SHP77 (cell line): ENCODE measurements at places on chromosomes 6 and 20.

DNA sequence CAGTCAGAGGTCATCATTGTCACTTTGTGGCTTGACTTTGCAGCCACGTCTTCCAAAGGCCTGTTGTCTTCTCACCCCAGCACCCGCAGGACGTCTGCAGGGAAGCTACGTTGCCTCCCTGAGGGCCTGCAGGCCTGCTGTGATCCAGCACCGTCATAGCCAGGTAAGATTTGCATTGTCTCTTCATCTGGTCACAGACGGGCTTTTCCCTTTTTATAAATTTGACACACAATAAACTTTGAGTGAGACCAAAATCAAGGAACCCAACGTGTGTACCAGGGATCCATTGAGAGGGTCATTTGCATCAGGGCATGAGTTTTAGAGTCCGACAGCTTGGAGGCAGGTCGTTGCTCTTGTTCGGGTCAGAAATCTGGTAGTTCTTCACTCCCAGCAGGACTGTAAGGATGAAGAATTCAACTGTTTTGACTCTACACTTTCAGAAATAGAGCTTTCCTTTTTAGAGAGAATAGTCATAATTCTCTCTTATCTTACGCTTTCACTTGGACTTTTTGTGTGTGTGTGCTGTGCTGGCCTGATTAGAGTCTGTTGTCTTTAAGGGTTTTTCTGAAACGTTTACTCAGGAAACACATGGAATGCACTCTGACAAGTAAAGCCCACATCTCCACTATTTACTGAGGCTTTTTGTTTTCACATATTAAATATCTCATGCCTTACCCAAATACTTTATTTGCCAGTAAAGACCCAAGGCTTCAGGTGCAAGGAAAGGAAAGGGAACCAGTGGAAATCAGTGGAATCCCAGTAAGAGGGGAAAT is 177.2 kb upstream of the TAB2 start:
- no peak for DNase-seq

DNA sequence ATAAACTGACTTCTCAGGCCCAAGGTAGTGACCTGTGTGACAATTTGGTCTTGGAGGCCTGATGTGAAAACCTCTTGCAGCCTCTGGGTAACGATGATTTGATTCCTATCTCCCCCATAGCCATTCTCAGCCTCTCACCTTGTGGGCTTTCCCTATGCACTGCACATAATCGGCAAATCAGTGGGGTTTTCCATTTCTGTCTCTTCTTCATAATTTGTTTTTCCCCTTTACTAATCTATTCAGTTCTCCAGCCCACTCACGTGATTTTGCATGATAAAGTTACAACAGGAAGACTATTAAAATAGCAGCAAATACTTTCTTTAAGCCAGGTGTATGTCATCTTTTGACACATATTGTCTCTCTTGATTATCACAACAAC is 893.7 kb downstream of the TFAP2A start:
- DNase-seq = no peak

DNA sequence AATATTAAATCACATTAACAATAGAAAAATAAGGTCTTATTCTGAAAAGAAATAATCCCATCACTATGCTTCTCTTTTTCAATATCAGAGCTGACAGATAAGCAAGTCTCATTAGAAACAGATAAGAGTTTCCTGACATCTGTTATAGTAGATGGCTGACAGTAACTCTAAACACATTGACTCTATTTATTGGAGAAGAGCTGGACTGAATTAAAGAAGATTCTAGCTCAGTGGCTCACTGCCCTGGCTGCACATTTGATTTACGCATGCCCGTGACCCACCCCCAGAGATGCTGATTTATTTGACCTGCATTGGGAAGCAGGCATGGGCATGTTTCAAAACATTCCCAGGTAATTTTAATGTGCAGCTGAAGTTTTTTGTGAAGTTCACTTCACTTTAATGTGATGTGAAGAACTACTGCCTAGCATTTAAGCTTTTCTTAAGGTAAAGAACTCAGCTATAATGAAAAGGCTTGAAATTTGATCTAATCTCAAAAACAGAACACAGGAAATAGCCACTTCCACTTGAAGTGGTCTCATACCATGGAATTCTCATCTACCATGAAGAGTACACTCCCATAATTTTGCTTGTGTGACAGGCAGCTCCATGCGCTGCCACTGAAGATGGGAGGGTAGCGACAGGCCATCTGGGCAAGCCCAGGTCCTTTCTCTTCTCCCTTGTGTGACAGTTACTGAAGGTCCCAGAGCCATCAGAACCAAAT is 162.3 kb downstream of the TPBG start:
- peak; percentile 50 for DNase-seq

DNA sequence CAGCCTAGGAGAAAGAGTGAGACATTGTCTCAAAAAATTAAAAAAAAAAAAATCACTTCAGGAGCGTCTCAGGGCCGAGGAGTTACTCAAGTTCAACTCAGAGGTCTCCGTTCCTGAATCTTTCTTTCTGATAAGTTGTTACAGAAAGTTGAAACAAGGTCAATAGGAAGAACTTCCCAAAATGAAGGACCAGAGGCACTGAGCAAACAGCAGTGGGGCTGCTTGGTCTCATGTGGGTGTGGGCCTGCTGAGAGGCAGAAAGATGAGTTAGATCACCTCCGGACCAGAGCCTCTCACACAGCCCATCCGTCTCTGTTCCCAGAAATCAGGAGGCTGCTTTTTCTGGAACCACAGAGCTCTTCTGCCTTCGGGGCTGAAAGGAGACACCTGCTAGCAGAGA is 12.4 kb downstream of the MDGA1 start:
- no peak for DNase-seq

DNA sequence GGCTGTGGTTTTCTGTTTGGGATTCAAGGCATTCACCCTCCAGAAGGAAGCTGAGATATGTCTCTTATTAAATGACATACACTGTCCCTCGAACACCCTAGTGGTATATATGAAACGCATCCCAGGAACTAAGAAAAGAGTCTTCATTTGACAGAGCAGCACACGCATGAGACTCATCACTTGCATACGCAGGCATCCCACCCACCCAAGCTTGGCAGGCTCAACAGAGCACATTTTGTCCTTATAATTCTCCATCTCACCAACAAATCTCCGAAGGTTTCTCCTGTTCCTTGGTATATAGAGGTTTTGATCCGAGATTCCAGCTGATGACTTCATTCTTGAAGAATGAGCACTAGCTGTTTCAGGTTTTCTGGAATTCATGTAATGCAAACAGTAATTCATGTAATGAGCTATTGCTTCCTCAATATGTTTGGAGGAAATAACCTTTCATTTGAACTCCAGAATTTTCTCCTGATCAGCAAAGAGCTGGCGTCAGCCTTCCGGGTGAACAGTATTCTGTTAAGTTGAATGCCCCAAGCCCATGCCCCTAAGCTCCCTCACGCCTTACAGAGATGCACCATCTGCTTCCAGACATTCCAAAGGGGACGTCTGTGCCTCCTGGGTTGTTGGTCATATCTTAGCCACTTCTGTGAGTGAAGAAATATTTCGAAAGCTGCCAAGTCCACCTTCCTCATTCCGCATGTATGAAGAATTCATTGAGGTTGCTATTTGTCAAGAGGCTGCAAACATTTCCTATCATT is 66.0 kb upstream of the CDH4 start:
- DNase-seq = no peak

DNA sequence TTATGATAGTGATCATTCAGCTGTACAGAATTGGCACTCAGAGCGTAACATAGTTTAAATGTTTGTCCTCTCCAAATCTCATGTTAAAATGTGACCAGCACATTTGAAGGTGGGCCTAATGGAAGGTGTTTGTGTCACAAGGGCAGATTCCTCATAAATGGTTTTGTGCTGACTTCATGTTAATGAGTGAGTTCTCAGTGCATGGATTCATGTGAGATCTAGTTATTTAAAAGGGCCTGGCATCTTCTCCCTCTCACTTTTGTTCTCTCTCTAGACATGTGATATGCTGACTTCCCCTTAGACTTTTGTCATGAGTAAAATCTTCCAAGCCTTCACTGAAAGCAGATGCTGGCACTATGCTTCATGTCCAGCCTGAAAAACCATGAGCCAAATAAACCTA is 452.4 kb upstream of the PTCHD4 start:
- DNase-seq = no peak

GRCh38 chr20:2006452-2007361 is 12.8 kb upstream of the PDYN start:
- peak; percentile 24 for DNase-seq

DNA sequence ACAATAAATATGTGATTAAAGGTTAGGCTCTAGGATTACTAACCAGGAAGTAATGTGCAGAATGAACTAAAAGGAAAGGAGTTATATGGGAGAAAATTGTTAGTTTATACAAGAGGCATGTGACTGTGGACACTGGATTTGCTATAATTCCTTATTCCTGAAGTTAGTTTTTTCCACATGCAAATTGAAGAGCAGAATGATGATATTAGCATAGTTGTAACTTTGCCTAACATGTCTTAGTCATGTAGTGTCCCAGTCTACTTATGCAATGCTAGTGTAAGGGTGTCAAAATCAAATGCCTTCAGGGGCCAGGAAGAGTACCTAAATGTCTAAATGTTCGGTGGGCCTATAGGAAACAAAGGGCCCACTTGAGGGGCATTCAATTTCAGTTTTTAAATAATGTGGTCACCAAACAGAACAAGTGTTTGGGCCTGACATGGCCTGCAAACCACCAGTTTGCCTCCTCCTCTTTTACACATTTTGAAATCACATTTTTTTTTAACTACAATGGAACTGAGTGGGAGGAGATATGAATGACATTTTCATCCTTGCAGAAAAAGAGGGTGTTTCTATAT is 28.0 kb upstream of the CEP85L start:
- DNase-seq = no peak

DNA sequence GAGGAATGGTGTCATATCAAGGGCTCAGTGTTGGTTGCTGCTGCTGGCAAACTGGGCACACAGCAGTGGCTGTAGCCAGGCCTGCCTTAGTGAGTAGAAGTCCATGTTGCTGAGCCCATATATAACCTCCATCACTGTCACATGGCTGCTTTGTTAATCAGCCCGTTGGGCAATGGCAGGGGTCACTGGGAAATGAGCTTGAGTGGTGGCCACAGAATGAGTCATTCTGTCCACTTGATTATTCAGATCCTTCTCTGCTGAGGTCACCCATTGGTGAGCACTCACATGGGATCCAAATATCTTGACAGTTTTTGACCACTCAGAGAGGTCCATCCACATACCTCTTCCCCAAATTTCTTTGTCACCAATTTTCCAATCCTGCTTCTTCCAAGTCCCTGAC is 898.9 kb upstream of the EYS start:
- DNase-seq = no peak

- no peak for DNase-seq
Measured at GRCh38 chr6:161068321-161068741, 76.8 kb downstream of the MAP3K4 start.

GRCh38 chr20:33569802-33570391 is 80.0 kb downstream of the CBFA2T2 start:
- no peak for DNase-seq

DNA sequence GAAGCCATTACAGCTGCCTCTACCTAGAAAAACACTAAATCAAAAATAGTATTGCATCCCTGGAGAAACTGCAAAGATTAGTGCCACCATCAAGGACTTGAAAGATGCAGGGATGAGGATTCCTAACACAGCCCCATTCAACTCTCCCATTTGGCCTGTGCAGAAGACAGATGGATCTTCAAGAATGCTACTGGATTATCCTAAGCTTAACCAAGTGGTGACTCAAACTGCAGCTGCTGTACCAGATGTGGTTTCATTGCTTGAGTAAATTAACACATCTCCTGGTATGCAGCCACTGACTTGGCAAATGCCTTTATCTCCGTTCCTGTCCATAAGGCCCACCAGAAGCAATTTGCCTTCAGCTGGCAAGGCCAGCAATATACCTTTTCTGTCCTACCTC is 117.4 kb downstream of the TBC1D32 start:
- DNase-seq = no peak

DNA sequence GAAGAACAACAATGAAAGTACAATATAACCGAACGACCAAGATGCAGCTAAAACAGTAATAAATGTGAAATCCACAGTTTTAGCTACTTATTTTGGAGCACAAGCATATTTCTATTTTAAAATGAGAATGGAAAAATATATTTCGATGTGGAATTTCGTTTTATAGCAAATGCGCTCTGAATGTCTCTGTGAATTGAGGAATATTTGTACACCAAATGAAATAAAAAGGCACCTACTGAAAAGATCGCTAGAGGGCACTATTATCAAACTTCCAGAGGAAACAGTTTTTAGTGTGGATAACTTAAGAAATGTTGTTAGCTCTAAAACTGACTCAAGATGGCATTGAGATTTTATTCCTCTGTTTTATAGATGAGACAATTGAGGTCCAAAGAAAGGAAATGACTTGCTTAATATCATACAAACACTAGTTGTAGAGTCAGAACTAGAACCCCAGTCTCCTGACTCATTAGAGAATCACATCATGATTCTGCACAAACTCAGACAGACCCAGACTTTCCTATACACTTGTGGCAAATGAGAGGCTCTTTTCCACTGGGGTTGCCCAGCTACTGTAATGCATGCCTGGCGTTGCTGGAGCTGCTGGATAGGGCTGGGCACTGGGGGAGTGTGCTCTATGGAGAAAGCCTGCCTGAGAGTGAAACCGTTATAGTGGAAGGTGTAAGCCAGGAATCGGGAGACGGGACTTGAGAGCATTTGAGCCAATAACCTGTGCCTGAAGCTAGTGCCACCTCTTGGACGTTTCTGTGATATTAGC is 51.9 kb downstream of the GCLC start:
- DNase-seq = peak; percentile 67

- DNase-seq = no peak
Measured at GRCh38 chr6:43992126-43992663, 135.1 kb downstream of the MRPL14 start.

DNA sequence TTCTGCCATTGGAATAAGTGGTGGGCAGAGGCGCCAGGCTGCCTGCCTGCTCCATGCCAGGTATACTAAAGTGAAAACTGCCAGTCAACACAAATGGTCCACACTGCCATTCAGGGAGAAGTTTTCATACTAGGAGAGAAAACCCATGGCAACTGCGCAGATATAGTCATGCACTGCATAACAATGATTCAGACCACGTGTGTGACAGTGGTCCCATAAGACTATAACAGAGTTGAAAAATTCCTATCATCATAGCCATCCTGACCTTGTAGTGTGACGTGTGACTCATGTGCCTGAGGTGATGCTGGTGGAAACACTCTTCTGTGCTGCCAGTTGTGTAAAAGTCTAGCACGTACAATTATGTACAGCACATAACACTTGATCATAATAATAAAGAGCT is 25.1 kb downstream of the ZC3H12D start:
- no peak for DNase-seq

GRCh38 chr6:159973951-159974350 is 5.1 kb downstream of the IGF2R start:
- peak; percentile 54 for DNase-seq

DNA sequence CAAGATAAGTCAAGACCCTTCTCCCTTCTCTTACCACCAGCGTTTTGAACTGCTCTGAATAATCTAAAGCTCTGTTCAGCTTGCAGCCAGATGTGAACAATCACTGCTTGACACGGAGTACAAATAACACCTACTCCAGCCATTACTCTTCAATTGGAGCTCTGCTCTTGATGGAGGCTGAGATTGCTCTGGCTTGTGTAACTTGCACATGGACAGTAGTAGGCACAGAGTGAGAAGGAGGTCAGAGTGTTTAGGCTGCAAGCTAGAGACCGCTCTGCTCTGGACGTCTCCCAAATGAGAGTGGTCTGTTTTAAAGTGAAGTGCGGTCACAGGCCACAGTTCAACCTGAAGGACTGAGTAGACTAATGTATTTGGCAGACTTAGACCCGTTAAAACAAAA is 158.3 kb downstream of the HDGFL1 start:
- DNase-seq = no peak
